Breast epithelium (tissue), 4 donors: ENCODE measurements at places on chromosomes 6 and 20. TPM values are rescaled to one million over a fixed set of nuclear protein-coding genes. Genes with fewer than 3 reads are reported as not detected.

Gene UTRN
- 204 TPM for total RNA-seq

Gene DZANK1
- total RNA-seq, result 14.8 TPM

Gene MEP1A
- total RNA-seq, result 1.3 TPM

Gene C20orf144
- 0.16 TPM for total RNA-seq

Gene RPRD1B
- total RNA-seq, result 33.8 TPM

Gene C20orf173
- not detected for total RNA-seq

DNA sequence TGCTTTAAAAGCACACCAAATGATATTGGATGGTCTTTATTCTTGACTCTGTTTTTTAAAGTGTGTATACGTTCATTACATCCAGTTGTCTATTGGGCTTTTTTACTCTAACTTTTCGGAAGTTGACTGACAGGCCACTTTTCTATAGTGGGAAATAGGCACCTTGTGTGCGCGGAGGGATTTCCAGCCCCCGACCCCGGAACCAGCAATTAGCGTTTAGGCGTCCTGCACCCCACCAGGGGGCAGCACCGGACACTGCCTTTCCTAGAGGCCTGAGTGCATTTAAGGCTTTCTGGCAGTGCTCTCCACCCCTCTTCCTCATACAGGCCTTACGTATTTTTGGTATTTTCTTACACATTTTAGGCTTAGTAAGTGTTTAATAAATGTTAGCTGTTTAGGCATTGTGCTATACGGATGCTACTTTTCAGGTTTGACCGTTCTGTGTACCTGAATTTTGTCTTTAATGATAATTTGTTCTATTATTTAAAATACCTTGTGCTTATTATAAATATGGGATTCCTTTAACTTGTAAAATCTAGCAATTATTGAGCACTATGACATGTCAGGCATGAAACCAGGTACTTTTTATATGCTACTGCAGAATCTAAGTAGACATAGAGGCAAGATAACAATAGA lies 231.8 kb downstream of the BCKDHB start:
- no peak overlapping the region for H3K4me3 ChIP-seq
- DNase-seq, result no peak
- no peaks in the 10 kb centered on the region for H3K4me1 ChIP-seq

- no peaks in the 10 kb centered on the region for H3K4me1 ChIP-seq
- no peak overlapping the region for H3K27ac ChIP-seq
- H3K36me3 ChIP-seq, result no peaks in the 10 kb centered on the region
- H3K4me3 ChIP-seq, result no peak overlapping the region
- no peak for DNase-seq
- H3K27me3 ChIP-seq, result no peaks in the 10 kb centered on the region
Measured at GRCh38 chr6:11978169-11978987, 33.7 kb upstream of the HIVEP1 start.

DNA sequence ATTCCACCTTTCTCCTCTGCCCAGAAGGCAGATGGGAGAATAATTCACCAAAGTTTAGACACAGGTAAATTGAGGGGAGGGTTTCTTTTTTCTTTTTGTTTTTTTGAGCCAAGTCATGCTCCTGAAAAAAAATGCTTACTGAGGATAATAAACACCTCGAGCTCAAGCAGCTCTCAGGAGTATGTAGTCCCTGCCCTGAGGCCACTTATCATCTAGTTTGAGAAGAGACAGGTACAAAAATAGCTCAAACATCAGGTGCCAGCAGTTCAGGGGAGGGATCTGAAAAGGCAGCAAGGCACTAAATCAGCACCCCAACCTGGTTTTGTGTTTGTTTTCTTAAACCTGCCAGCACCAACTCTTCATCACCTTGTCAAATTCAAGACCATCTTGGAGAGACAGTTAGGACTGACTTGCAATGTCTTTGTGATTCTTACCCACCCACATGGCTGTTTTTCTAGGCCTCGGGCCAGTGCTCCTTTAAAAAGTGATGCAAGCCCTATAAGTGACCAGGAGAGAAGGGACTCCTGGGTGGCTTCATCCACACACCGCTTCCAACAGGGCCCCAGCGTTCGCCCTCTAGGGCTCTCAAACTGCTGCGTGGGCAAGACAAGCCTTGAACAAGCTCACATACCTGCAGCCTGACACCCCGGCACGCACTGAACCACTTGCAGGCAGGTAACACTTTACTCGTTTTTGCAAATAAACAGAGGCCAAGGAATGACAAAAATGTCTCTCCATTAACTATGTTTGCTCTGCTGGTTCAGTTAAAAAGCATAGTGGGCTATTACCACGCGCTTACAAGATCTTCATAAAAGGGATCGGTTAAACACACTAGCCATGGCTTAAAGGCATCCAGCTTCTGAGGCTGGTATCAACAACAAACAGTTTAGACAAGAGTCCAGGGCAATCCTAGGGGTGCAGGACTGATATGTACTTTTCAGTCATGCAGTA lies 13.9 kb downstream of the JAG1 start:
- DNase-seq, result no peak
- H3K27ac ChIP-seq, result peak overlapping the region; percentile 74
- H3K36me3 ChIP-seq, result no peaks in the 10 kb centered on the region
- H3K4me3 ChIP-seq, result no peak overlapping the region
- H3K27me3 ChIP-seq, result no peaks in the 10 kb centered on the region
- peaks cover 6% of the 10 kb centered on the region for H3K4me1 ChIP-seq

DNA sequence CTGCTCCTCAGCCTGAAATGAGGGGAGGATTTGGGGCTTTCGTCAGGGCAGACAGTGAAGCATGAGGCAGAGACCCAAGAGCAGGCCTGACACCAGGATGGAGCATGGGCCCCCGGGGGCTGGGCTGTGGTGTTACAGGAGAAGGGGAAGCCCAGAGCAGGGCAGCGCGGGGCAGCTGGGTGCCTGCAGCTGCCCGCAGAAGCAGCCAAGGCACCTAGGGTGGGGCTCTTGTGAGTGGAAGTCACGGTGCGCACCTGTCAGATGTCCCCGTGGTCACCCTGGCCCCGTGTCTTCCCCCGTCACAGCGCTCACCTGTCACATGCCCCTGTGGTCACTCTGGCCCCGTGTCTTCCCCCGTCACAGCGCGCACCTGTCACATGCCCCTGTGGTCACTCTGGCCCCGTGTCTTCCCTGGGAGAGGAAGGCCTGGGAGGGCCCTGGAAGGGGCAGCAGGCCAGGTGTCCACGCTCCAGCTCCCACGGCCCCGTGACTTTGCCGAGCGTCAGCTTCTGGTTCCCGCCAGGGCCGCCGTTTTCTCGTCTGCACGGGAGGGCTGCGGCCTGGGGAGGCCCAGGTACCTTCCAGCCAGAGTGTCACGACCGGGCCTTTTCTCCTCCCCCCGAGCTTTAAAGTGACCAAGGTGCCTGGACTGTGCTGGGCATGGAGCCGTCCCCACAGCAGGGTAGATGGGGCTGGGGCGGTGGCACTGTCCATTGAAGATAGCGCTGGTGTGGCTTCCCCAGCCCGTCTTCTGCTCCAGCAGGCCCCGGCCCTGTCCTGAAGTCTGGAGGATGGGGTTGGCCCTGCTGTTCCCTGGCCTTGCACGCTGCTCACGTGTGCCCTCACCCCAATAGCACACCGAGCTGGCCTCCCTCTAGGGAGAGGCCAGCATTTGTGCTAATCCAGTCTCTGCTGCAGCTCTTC lies 9.4 kb downstream of the ARFGAP1 start:
- H3K27ac ChIP-seq, result no peak overlapping the region
- H3K36me3 ChIP-seq, result no peaks in the 10 kb centered on the region
- no peak overlapping the region for H3K4me3 ChIP-seq
- no peaks in the 10 kb centered on the region for H3K4me1 ChIP-seq
- DNase-seq, result no peak
- no peaks in the 10 kb centered on the region for H3K27me3 ChIP-seq

GRCh38 chr20:19524691-19525090 lies 233.4 kb upstream of the RIN2 start:
- no peak overlapping the region for H3K4me3 ChIP-seq
- no peaks in the 10 kb centered on the region for H3K27me3 ChIP-seq
- no peak overlapping the region for H3K27ac ChIP-seq

GRCh38 chr6:99575544-99576227 lies 7.2 kb upstream of the CCNC start:
- no peaks in the 10 kb centered on the region for H3K27me3 ChIP-seq
- DNase-seq, result no peak
- no peaks in the 10 kb centered on the region for H3K36me3 ChIP-seq
- no peak overlapping the region for H3K4me3 ChIP-seq
- no peak overlapping the region for H3K27ac ChIP-seq
- no peaks in the 10 kb centered on the region for H3K4me1 ChIP-seq

DNA sequence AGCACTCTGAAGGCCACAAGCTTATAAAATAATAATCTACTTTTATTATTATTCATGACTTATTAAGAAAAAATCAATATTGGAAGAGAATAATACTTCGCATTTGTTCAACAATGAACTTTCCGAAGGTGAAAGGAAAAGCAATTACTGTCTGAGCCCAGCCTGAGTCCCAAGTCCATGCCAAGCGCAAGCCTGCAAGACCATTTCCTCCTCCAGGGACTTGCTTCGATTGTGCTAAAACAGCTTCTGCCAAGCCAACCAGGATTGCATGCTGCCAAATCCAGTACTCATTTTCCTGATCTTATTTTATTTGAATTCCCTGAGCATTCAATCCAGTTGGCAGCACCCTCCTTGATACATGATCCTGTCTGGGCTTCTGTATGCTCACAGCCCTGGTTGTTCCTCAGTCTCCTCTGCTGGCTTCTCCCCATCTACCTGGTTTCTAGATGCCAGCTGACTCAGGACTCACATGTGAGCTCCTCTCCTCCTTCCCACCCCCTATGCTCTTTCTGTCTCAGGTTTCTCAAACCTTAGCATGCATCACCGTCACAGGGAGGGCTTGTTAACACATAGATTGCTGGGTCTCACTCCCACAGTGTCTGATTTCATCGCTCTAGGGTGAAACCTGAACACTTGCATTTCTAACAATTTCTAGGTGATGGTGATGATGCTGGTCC lies 55.9 kb upstream of the PSMF1 start:
- no peak overlapping the region for H3K4me3 ChIP-seq
- H3K36me3 ChIP-seq, result no peaks in the 10 kb centered on the region
- H3K4me1 ChIP-seq, result no peaks in the 10 kb centered on the region

- no peaks in the 10 kb centered on the region for H3K4me1 ChIP-seq
- H3K27me3 ChIP-seq, result peaks cover 81% of the 10 kb centered on the region
- DNase-seq, result no peak
- no peak overlapping the region for H3K27ac ChIP-seq
- no peaks in the 10 kb centered on the region for H3K36me3 ChIP-seq
Measured at GRCh38 chr6:26330859-26331217, 34.2 kb upstream of the BTN3A2 start.

DNA sequence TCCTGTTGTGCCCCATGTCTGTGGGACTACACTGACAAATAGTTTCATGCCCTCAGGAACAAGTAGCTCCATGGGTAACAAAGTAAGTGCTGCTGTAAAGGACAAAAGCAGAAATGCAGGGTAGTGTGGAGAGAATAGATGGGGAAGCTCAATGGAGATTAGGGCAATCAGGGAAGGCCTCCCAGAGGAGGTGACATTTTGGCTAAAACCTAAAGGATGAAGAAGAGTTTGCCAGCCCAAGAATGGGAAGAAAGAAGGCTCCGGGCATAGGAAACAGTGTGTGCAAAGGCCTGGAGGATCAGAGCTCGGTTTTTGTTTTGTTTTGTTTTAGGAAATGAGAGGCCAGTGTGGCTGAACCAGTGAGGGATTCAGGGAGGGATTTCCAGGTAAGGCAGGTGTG lies 43.6 kb upstream of the FAM83D start:
- H3K4me3 ChIP-seq, result no peak overlapping the region
- no peaks in the 10 kb centered on the region for H3K4me1 ChIP-seq
- H3K36me3 ChIP-seq, result no peaks in the 10 kb centered on the region
- H3K27me3 ChIP-seq, result peaks cover 7% of the 10 kb centered on the region
- no peak overlapping the region for H3K27ac ChIP-seq

DNA sequence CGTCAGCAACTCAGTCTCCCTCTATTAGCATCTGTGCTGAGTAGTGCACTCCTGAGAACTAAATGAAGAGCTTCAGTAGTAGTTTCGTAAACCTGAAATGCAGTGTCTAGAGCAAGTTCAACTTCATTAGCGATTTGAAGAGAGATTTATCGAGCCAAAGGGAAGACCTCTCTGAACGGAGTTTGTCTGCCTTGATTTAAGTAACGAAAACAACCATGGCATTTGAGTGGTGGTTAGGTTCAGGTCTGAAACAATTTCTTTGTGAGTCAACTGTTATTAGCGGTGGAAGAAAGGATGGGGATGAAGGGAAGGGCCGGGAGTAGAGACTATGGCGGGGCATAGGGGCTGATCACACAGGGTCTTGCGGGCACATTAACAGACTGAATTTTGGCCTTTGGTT lies 150.5 kb downstream of the BCAS1 start:
- H3K36me3 ChIP-seq, result no peaks in the 10 kb centered on the region
- H3K4me1 ChIP-seq, result peaks cover 11% of the 10 kb centered on the region
- no peak overlapping the region for H3K4me3 ChIP-seq
- DNase-seq, result no peak
- no peaks in the 10 kb centered on the region for H3K27me3 ChIP-seq

- no peak overlapping the region for H3K4me3 ChIP-seq
- H3K36me3 ChIP-seq, result no peaks in the 10 kb centered on the region
- H3K4me1 ChIP-seq, result no peaks in the 10 kb centered on the region
- H3K27ac ChIP-seq, result no peak overlapping the region
- no peaks in the 10 kb centered on the region for H3K27me3 ChIP-seq
Measured at GRCh38 chr6:14885498-14885897, 360.4 kb upstream of the JARID2 start.

DNA sequence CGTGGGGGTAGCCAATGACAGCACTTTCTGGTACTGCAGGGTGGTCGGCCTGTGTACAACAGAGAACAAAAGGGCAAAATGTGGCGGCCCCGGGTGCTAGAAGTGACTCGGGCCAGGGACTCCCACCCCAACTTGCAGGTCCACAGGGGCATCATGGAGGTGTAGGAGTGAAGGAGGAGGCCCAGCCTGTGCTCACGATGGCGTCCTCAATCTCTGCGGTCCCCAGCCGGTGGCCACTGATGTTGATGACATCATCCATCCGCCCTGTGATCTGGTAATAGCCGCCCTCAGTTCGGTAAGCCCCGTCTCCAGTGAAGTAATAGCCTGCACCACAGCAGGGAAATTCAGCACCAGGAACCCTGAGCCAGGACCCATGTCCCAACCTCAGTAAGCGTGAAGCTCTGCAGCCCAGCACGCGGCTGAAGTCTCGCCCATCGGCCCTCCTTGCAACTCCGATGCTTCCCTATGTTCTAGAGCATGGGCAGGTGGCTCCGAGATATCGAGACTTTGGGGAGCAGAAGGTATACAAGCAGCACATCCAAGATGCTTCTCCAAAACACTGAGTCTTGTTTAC lies 20.2 kb upstream of the APMAP start:
- H3K4me3 ChIP-seq, result no peak overlapping the region
- peaks cover 18% of the 10 kb centered on the region for H3K36me3 ChIP-seq
- no peak overlapping the region for H3K27ac ChIP-seq
- H3K27me3 ChIP-seq, result no peaks in the 10 kb centered on the region
- no peaks in the 10 kb centered on the region for H3K4me1 ChIP-seq
- DNase-seq, result no peak

GRCh38 chr6:167005350-167006159 lies 6.4 kb downstream of the CEP43 start:
- no peak for DNase-seq
- H3K4me1 ChIP-seq, result no peaks in the 10 kb centered on the region
